Kasumi-1 (cell line): ENCODE measurements at places on chromosomes 6 and 20.
A peak's percentile ranks its signal among the peaks of the same experiment; 100 is the strongest.

- no peak for DNase-seq
These were observed 30.6 kb upstream of the LY86 start for GRCh38 chr6:6557886-6558285.

GRCh38 chr6:88301888-88302768 is 136.0 kb upstream of the CNR1 start:
- no peak for DNase-seq

DNA sequence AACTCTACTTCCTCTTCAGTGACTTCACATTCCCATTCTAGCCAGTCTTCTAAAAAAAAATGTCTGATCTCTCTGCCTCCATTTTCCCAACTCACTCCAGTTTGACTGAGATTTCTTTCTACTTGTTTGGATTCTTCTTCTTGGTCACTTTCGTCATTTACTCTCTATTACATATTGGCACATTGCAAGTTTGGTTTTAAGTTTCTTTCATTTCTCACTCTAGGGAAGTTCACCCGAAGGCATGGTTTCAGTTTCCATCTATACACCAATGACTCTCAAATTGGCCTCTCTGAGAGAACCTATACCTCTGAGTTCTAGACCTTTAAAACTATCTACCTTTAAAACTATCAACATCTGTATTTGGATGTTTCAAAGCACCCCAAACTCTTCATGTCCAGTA is 51.3 kb downstream of the CD109 start:
- no peak for DNase-seq

DNA sequence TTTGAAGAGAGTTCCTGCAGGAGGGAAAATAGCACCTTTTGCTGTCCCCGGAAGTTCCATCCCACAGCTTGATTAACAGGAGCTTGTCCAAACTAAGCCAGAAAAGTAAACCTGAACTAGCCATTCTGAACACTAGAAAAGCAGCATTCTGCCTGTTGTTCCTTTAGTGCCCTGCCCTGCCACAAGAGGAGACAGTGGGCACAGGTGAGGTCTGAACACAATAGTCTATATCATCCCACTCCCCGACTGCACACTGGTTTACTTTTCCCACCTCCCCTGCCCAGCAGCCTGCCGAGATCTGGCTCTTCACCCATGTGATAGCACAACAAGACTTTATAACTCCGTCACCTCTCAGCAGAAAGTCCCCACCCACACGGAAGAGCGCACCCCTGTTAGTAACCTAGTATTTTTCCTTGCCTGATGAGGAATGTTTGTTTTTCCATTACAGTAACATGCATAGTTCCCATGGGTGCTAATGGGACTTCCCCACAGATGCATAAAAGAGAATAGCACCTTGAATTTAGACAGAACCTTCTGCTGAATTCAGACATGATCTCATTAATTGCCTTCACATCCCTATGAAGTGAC is 59.7 kb downstream of the TFAP2A start:
- DNase-seq, result no peak

DNA sequence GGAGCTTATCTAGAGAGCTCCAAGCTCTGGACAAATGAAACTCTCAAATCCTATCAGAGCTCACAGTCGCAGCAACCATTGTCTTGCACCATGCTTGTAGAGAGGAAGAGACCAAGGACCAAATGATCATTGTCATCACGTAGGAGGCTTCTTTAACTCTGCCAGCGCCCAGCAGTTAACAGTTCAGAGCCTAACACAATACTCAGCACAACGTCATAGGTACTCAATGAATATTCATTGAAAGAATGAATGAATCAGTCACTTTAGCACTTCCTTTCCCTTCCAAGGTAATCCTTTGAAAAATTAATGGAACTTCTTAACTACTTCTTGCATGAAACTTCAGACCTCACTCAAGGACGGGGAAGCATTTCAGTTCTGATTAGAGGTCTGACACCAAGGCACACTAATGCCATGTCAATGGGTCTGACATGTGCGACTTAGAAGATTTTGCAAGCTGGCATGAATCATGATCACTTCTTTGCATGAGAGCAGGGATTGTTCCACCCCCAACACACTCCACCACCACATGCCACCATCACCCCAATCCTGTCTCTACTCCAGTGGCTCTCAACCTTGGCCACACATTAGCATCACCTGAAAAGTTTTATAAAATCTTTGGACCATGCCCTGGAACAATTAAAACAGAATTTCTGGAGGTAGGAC is 45.1 kb downstream of the KHDC1L start:
- DNase-seq, result no peak

- DNase-seq, result no peak
These were observed 245.3 kb downstream of the FARS2 start for GRCh38 chr6:5506597-5506996.

GRCh38 chr6:166736634-166737033 is 109.6 kb upstream of the RPS6KA2 start:
- no peak for DNase-seq

DNA sequence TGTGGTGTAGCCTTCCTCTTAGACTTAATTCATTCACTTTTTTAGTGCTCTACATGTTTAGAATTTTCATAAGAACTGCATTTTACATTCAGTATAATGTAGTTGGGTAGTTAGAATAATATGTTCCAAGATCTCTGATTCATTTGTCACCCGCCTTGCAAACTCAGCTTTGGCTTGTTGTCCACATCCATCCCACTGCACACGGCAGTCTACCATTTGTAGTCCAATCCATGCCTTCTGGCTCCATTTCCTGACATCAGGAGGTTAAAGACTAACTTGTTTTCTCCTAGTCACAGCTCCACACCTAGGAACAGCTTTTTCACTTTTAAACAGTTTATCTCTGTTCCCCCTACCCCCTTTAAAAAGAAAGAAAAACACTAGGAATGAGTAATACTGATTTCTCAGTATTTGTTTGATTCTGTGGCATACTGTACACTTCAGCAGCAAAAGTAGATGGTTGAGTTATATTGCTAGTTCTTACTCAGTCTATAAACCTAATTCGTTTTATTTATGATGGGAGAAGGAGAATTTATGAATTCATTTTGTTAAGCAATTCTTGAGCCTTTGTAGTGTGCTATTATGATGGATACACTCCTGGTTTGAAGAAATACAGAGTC is 180.9 kb downstream of the ARID1B start:
- DNase-seq, result no peak

DNA sequence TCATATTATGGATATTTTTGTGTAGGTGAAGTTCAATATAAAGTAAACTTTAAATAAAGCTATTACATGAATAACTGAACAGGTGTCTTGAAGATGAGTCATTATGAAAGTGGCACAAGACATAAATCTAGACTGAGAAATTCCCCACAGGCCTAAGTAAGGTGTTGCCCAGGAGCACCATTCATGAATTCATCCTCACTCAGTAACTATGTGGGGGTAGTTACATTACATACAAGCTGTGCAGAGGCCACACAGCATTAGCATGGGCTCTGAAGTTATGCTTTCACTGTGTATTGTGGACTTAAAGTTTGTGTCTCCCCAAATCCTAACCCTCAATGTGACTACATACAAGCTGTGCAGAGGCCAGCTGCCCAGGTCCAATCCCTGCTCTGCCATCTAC is 65.9 kb downstream of the BCAS1 start:
- no peak for DNase-seq

DNA sequence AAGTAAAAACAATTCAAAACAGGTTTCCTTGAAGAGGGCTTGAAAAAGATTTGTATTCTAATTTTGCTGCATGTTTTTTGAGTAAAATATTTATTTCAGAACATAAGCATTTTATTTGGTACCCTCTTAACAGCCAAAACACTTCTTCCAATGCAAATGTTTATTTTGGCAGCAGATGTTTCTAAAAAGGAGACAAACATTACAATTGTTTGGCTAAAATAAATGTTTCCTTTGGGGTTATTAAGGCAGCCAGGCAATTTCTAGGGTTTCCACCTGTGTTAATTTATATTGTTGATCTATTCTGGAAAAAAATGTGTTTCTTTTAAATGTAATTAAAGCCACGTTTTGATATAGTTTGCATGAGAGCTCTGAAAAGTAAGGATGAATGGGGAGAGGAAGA is 56.6 kb downstream of the ARID1B start:
- no peak for DNase-seq

DNA sequence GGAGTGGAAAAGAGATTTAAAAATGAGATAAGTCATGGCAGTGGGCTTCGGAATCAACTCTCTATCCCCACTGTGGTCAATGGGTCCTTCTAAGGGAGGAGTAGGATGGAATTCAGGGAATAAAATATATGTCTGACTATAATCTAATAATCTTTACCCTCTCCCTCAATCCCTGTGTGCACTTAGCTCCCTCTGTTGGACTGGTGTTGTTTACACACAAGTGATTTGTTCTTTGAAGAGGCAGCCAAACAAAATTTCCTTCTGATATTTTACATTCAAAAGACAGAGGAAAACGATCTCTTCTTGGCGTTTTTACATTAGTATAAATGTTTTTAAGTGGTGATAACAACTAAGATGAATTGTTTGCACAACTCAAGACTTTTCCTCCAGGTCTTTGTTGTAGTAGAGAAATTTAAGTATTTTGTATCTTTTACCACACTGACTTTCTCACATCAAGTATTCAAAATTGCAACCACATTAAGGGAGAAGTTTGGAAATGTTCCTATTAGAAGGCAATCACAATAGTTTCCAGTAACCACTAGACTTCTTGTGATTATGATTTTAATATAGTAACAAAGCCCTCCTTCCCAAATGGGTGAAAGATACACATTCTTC is 317.8 kb downstream of the CENPW start:
- peak; percentile 67 for DNase-seq

GRCh38 chr6:17365961-17366360 is 27.4 kb upstream of the CAP2 start:
- no peak for DNase-seq

DNA sequence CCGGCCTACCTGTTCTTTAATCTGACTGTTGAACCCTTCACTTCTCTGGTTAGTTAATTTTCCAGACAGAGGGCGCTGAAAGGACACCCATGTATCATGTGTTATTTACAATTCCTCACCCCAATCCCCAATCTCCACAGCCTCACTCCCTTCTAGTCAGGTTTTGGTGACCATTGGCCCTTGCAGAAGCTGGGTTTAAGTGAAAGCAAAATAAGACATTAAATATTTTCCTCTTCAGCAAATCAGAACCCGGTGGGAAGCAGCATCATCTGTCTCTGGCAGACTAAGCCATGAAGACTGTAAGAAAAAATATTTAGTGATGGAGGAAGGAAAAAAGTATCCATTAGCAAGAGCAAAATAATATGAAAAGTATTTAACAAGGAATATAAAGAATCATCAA is 9.4 kb upstream of the HLA-DQA1 start:
- DNase-seq, result no peak

- peak; percentile 66 for DNase-seq
These were observed 122.3 kb downstream of the JARID2 start for GRCh38 chr6:15368186-15368585.

DNA sequence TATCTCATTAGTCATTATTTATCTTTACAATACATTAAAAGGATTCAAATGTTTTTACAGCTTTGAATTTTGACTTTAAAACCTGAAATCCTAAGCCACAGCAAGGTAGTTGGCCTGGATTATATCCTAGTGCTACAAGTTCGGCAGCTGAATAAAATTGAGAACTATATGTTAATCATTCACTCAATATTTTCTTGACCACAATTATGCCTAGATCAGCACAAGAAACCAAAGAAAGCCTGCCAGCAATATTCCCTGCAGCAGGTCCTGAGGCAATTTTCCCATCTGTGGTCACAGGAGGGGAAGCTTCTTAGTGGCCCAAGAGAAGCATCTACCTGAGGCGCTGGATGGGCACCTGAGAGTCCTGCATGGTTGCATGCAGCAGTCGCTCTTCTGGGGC is 183.5 kb downstream of the GMDS start:
- no peak for DNase-seq

DNA sequence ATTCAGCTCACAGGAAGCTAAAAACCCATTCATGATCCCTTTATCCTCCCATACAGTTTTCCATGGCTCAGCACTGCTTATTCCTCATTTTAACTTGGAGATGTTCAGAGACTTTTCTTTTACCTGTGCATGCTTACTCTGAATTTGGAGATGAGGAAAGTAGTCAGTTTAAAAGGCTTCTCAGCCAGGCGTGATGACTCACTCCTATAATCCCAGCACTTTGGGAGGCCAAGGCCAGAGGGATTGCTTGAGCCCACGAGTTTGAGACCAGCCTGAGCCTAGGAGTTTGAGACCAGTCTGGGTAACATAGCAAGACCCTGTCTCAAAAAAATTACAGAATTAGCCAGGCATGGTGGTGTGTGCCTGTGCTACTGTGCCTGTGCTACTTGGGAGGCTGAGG is 30.3 kb upstream of the TMEM217 start:
- no peak for DNase-seq

DNA sequence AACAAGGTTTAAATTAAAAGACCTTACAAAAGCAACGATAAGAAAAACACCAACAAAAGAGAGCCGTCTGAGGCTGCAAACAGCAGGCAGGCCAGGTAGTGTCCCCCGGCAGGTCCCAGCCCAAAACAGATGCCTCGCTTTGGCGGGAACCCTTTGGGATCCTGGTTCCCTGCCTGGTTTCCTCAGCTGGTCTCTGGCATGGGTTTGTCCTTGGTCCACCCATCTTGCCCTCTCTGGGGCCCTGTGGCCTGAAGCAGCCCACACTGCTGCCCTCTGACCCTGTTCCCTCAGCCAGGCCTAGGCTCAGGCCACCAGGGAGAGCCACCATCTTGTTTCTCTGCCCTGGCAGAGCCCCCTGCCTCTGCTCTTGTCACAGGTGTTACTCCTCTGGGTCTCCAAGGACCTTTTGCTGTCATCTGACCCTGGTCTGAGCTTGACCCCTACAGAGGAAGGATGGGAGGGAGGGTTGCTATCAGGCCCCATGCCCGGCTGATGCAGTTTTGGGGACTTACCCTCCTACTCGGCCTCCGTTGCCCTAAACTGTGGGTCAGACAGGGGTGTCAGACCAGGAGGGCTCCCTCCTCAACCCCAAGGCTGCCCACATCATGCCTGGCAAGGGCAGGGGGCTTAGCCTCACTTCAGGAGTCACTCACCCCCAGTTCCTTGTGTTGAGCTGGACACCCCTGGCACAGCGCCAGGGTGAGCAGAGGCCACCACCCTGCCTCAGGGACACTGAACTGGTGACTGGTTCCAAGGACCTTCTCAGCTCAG is 30.6 kb upstream of the GRM4 start:
- no peak for DNase-seq

DNA sequence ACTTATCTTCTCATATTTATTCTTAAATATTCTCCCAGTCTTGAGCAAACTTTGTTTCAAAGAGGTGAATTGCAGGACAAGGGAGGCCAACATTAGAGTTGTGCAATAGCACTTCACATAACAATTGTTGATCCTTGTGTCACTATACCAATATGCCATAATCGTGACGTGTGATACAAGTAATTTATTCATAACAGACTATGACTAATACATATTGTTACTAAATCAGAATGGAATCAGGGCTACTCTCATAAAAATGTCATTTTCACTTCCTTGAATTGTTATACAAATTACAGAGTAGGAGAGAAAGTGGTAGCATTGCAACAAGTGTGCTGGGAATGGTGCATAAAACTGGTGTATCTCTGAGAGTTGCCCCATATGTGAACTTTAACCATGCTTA is 37.2 kb upstream of the PLCB1 start:
- DNase-seq, result no peak

DNA sequence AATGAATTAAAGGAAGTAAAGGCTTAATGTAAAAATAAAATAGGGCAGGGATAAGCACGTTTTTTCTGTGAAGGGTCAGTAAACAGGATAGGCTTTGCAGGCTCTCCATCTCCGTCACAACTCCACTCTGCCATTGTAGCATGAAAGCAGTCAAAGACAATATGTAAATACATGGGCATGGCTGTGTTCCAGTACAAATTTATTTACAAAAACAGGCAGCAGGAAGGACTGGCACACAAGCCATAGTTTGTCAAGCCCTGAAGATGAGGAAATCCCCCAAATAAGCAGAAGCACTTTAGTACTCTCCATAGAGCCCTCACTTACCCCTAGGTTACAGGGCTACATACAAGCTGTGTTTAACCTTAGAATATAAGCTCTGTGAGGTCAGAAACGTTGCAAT is 8.9 kb upstream of the FBXO9 start:
- no peak for DNase-seq
